CD4-positive, CD25-positive, alpha-beta regulatory T cell (primary cell): ENCODE measurements at places on chromosomes 5 and 9.

DNA sequence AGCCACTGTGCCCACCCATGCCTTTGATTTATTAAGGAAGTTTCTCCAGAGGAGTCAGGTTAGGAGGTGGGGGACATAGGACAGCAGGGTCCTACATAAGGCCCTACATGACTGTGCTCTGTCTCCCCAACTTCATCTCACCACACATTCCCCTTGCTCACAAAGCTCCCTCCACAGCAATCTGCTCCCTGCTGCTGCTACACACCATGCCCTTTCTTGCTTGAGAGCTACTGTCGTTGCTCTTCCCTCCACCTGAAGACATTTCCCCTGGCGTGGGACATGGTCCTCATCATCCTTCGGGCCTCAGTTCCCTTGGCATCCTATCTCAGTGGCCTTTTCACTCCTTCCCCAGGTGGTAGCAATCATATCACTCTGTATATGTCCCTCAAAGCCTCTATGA is 75.9 kb upstream of the DAPK1 start:
- DNase-seq = no peak

GRCh38 chr9:109016132-109016531 is 2.8 kb upstream of the CTNNAL1 start:
- DNase-seq = no peak

- no peak for DNase-seq
Measured at GRCh38 chr9:104711604-104712003, 17.3 kb downstream of the OR13D1 start.

DNA sequence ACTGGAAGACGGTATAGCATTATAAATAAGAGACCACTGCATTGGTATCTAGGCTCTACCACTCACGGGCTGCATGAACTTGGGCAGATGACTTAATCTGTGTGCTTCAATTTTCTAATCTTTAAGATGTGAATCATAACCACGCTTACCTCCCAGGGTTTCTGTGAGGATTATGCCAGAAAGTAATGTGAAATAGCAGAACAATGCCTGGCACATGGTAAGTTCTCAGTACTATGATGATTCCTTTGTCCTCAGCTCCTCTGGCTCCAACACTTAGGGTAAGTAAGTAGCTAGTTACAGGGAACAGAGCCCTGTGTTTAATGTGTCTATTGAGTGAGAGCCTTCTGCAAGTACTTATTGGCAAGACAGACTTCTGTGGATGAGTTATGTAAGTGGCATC is 31.1 kb downstream of the POU4F3 start:
- DNase-seq = no peak

GRCh38 chr5:135174315-135175096 is 140.5 kb upstream of the PITX1 start:
- DNase-seq = no peak
